AG04449 (cell line): ENCODE measurements at places on chromosomes 6 and 20.

GRCh38 chr20:57439993-57440392, 48.8 kb downstream of the RBM38 start:
- DNase-seq: no peak

- DNase-seq: no peak
These were observed 28.4 kb downstream of the LYRM2 start for GRCh38 chr6:89610149-89610642.

- no peak for DNase-seq
These were observed 1.3 kb upstream of the TAF4 start for GRCh38 chr20:62066983-62067433.

DNA sequence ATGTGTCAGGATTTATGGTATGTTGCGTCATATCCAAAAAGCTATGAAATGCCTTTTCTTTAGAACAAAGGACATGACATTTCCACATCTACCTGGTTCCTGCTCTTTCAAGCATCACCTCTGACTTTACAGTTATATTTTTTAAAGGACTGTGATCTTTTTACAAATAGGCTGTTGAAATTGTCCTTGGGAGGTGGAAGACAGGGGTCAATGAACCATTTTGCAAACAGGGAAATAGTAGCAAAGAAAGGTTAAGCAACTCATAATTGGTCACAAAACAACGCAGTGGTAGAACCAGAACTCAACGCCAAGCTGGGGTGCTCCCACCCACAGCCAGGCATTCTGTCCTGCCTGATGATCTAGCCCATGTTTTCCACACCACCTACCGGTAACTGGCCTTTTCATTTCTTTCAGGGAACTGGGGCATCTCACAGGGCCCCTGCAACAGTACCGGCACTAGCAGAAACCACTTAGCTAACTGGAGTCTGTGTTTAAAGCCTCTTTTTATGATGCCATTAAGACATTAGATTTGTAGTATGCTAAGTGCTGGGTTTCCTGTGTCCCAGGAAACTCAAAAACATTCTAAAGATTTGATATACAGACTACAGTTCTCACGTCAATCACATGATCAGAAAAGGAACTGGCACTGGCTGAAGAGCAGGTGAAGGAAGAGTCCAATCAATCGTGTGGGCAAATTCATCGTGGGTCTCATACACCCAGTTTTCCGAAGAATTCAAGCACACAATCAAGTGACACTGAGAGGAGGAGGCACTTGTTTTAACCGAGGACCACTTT, 13.9 kb downstream of the ZNF217 start:
- DNase-seq: no peak

GRCh38 chr6:170128346-170128745, 162.5 kb downstream of the DLL1 start:
- DNase-seq: no peak

- DNase-seq: no peak
These were observed 12.7 kb downstream of the BCL2L1 start for GRCh38 chr20:31709939-31710338.
